IPS DF 6.9 (cell line): ENCODE measurements at places on chromosomes 16 and 17.

DNA sequence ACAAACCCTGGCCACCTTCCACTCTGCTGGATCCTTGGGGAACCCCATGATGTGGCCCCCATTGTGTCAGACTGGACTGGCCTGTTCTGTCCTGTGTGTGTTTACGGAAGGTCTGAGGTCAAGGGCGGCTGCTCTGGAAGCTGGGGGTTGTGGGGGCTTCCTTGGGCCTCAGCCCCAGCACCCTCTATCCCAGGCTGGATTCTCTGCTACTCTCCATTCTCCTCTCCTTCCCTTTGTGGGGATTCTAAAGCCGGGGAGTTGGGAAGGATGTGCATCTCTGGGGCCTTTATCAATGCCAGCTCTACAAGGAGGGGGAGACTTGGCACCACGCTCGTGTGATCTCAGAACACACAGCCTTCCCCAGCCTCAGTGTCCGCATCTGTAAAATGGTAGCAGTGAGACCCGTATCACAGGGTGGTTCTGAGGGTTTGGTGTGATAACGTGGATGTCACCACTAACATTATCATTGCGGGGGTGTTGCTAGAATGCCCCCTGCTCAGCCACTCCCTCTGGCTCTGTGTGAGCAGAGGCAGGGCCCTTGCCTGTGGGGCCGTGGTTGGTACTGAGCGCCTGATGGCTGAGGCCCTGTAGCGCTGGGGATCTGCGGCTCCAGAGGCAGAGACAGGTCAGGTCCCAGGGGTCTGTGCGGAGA is 18.1 kb downstream of the ADGRG1 start:
- no peak for DNase-seq
- no peaks in the 10 kb centered on the region for H3K36me3 ChIP-seq
- H3K27ac ChIP-seq = no peak overlapping the region
- H3K4me3 ChIP-seq = no peak overlapping the region
- no peaks in the 10 kb centered on the region for H3K27me3 ChIP-seq

DNA sequence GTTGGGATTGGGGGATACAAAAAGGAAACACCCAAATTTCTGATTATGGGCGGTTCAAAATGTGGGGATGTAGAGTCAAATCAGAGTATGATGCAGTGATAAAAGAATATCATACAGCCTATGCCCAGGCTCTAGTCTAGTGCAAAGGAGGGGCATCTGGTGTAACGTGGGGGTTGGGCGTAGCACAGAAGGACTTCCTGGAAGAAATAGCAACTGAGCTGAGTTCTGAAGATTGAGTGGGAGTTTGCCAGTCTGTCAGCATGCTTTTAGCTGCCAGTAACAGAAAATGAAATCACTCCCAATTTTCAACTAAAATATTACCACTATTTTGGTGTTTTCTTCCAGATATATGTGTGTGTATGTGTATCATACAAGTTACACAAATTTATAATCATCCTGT is 196.9 kb downstream of the SPECC1 start:
- DNase-seq = no peak
- no peaks in the 10 kb centered on the region for H3K27me3 ChIP-seq
- H3K4me3 ChIP-seq = no peak overlapping the region
- 0 out of 2 replicates have a peak, but pooled peaks cover 3% of the 10 kb centered on the region for H3K36me3 ChIP-seq

- no peak overlapping the region for H3K27ac ChIP-seq
- no peak for DNase-seq
- no peak overlapping the region for H3K4me3 ChIP-seq
Observed at GRCh38 chr17:51590071-51590656, 329.8 kb downstream of the UTP18 start.

DNA sequence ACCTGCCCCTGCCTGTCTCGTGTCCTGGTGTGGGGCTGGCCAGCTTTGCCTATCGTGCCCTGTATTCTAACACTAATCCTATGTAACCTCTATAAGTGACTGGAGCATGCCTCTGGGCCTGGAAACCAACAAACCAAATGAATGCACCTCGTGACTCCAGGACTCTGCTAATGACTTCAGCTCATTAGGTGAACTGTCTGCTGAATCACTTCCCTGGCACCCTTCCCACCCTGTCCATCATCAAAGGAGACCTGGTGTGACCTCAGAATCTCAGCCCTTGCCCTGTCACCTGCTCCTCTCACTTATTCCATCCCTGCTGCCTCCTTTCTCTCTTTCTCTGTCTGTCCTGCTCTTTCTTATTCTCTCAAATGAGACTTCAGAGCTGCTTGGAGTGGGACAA is 322.4 kb downstream of the CBLN1 start:
- H3K4me1 ChIP-seq = no peaks in the 10 kb centered on the region
- H3K27ac ChIP-seq = no peak overlapping the region
- no peaks in the 10 kb centered on the region for H3K36me3 ChIP-seq
- H3K4me3 ChIP-seq = no peak overlapping the region
- H3K27me3 ChIP-seq = no peaks in the 10 kb centered on the region

GRCh38 chr17:19370493-19370960 is 7.8 kb upstream of the MAPK7 start:
- no peak overlapping the region for H3K4me3 ChIP-seq
- H3K27ac ChIP-seq = no peak overlapping the region
- DNase-seq = no peak
- H3K36me3 ChIP-seq = no peaks in the 10 kb centered on the region
- no peaks in the 10 kb centered on the region for H3K27me3 ChIP-seq

DNA sequence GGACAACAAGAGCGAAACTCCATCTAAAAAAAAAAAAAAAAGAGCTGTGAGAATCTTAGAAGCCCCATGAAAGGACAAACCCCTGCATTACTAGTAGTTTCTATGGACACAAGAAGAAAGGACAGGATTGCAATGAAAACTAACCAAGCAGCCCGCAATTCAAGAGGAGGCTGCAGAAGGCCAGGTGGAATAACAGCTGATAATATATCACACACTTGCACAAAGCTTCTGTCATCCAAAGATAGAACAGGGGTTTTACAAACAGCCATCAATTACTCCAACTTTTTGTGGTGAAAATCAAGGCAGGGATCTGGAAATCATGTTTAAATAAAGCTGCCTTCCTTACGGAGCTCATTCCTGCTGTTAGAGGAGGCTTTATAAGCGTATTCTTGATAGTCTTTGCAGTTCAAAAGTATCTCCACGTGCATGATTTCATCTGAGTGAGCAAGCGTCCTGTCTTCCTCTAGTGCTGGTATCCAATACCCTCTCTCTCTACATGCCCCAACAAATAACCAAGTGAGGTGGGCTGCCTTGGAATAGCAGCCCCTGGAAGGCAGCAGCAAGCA is 23.1 kb upstream of the TMEM94 start:
- no peaks in the 10 kb centered on the region for H3K36me3 ChIP-seq
- no peak overlapping the region for H3K27ac ChIP-seq
- DNase-seq = no peak
- H3K4me3 ChIP-seq = no peak overlapping the region
- no peaks in the 10 kb centered on the region for H3K27me3 ChIP-seq

DNA sequence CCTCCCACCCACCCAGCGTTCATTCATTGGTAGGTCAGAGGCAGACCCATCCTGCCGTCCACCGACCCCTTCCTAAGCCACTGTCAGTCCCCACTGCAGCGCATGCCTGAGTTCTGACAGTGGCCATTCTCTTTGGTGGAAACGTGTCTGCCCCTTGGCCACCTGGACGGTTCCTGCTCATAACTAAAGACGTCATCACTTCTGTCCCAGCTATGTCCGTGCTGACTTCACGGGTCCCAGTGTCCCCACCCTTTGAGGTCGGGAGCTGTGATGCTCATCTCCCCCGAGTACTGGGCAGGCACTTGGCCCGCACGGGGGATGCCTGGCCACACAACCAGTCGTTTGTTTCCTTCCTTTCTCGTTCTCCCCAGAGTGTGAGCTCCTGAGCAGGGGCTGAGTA is 267.1 kb downstream of the C16orf95 start:
- 0 out of 2 replicates have a peak, but pooled peaks cover 3% of the 10 kb centered on the region for H3K4me1 ChIP-seq
- no peak overlapping the region for H3K4me3 ChIP-seq
- H3K27ac ChIP-seq = no peak overlapping the region
- DNase-seq = no peak
- no peaks in the 10 kb centered on the region for H3K27me3 ChIP-seq
- H3K36me3 ChIP-seq = no peaks in the 10 kb centered on the region

- no peaks in the 10 kb centered on the region for H3K4me1 ChIP-seq
- H3K4me3 ChIP-seq = no peak overlapping the region
- no peak for DNase-seq
- H3K27me3 ChIP-seq = no peaks in the 10 kb centered on the region
- no peaks in the 10 kb centered on the region for H3K36me3 ChIP-seq
Observed at GRCh38 chr16:50939356-50939755, 197.5 kb downstream of the CYLD start.

GRCh38 chr16:10016752-10017151 is 165.5 kb downstream of the GRIN2A start:
- H3K27ac ChIP-seq = no peak overlapping the region
- H3K4me3 ChIP-seq = no peak overlapping the region
- no peaks in the 10 kb centered on the region for H3K36me3 ChIP-seq

DNA sequence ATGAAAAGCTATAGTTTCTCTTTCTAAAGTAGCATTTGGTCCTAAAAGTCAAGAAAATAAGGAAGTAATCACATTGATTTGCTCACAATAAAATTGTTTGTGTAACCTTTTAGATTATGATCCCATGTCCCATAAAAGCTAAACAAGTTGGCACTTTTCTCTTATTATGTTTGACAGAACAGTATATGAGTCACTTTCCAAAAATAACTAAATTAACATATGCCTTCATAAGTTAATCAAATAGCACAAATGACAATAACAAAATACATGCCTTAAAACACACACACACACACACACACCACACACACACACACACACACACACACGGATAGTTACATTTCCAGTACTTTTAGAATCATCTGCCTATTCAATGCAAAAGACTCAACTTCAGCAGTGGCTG is 2.8 kb downstream of the MED13 start:
- H3K4me3 ChIP-seq = no peak overlapping the region
- no peaks in the 10 kb centered on the region for H3K27me3 ChIP-seq
- H3K4me1 ChIP-seq = no peaks in the 10 kb centered on the region
- H3K36me3 ChIP-seq = peaks cover 3% of the 10 kb centered on the region; the same call in 1 of the 2 replicates
- no peak overlapping the region for H3K27ac ChIP-seq

- H3K4me1 ChIP-seq = no peaks in the 10 kb centered on the region
- H3K27ac ChIP-seq = no peak overlapping the region
- DNase-seq = no peak
- no peaks in the 10 kb centered on the region for H3K27me3 ChIP-seq
- H3K4me3 ChIP-seq = no peak overlapping the region
- H3K36me3 ChIP-seq = peaks cover 4% of the 10 kb centered on the region; the same call in 1 of the 2 replicates
Observed at GRCh38 chr16:66569131-66569530, 2.9 kb downstream of the CMTM1 start.

- H3K4me3 ChIP-seq = no peak overlapping the region
- no peaks in the 10 kb centered on the region for H3K4me1 ChIP-seq
- H3K36me3 ChIP-seq = no peaks in the 10 kb centered on the region
- no peak for DNase-seq
- H3K27me3 ChIP-seq = no peaks in the 10 kb centered on the region
Observed at GRCh38 chr17:71632328-71632727, 488.5 kb upstream of the SOX9 start.

DNA sequence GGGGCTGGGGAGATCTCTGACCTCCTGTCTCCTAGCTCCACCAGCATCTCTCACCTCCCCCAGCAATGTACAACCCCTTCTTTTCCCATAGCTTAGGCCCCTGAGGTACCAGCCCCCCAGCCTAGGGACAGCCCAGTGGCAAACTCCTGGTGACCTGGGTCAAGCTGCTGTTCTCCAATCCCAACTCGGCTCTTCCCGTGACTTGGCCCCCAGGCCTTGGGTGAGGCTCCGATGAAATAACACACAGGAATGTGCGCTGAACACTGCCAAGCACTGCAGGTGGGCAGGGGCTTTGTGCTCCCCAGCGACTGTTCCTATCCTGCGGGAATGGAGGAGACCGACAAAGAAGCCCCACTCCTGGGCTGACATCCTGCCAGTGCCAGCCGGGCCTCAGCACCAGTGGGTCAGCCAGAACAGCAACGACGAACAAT is 63.7 kb upstream of the AMZ2 start:
- no peaks in the 10 kb centered on the region for H3K27me3 ChIP-seq
- no peak overlapping the region for H3K4me3 ChIP-seq
- DNase-seq = no peak

DNA sequence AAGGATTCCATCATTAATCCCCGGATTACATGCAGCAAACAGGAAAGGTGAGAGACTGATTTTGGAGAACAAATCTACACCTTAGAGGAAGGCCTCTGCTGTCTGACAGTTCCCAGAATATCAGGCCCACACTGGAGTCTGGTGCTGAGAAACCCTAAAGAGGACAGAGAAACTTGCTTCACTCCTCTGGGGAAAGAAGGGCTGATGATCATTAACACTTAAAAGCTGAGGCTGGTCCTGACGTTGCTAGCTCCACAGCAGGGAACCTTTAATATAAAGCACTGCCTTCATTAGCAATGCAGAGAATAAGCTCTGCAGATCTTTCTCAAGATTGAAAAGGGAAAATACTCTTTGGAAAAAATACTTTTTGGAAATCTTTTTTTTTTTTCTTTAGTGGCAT is 1472.4 kb upstream of the GOT2 start:
- H3K27ac ChIP-seq = no peak overlapping the region
- H3K4me3 ChIP-seq = no peak overlapping the region
- H3K36me3 ChIP-seq = no peaks in the 10 kb centered on the region
- no peak for DNase-seq

- no peak overlapping the region for H3K4me3 ChIP-seq
- peaks cover 5% of the 10 kb centered on the region; the same call in 1 of the 2 replicates for H3K4me1 ChIP-seq
- no peaks in the 10 kb centered on the region for H3K36me3 ChIP-seq
- no peak for DNase-seq
Observed at GRCh38 chr17:47883589-47884426, 12.2 kb upstream of the SP2 start.

DNA sequence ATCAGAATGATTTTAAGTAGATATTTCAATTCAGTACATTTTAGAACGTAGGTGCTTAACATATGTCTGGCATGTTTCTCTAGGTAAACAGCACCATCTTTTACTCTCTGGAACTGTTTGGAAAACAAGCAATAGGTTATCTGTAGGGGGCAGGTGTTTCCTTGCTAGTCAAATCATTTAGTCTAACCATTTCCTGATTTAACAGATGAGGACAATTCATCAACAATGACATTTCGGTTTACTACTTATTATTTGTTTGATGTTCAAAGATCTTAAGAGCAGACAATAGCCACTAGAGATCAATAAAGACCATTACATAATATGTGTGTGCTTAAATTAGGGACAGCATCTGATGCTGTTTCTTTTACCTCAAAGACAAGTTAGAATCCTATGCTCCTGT is 173.1 kb downstream of the CEP112 start:
- H3K4me3 ChIP-seq = no peak overlapping the region
- H3K27me3 ChIP-seq = no peaks in the 10 kb centered on the region
- DNase-seq = no peak
- no peaks in the 10 kb centered on the region for H3K4me1 ChIP-seq

DNA sequence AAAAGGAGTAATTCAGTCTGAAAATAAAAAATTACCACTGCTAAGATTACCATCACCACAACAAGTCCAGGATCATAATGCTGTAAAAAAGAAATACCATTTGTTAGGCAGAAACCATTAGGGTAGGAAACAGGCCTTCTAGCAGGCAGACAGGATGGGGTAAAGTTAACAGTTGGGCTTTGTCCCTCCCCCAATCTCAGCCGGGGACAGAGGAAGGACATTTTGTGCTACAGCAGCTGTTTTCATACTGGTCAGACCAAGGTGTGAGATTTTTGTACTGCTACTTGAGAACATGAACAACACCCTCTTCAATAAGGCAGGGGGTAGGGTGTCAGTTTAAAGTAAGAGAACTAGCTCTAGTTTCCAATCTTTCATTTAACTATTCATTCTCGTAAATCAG is 49.2 kb upstream of the ITGA2B start:
- no peak overlapping the region for H3K27ac ChIP-seq
- no peaks in the 10 kb centered on the region for H3K4me1 ChIP-seq
- H3K36me3 ChIP-seq = peaks cover 4% of the 10 kb centered on the region; the same call in 1 of the 2 replicates
